ENCODE measurements at places on chromosomes 6 and 20. TPM values are rescaled to one million over a fixed set of nuclear protein-coding genes. Genes with fewer than 3 reads are reported as not detected.

GRCh38 chr20:61169874-61170273, 82.2 kb upstream of the CDH4 start:
- no peak for DNase-seq
- H3K36me3 ChIP-seq, result no peaks in the 10 kb centered on the region
- no peak overlapping the region for H3K4me3 ChIP-seq
- H3K4me1 ChIP-seq, result no peaks in the 10 kb centered on the region
- H3K27ac ChIP-seq, result no peak overlapping the region
- H3K27me3 ChIP-seq, result no peaks in the 10 kb centered on the region

- H3K36me3 ChIP-seq, result no peaks in the 10 kb centered on the region
- peaks cover 20% of the 10 kb centered on the region for H3K27me3 ChIP-seq
- no peaks in the 10 kb centered on the region for H3K4me1 ChIP-seq
- no peak overlapping the region for H3K4me3 ChIP-seq
Observed at GRCh38 chr6:129903082-129903481, 42.0 kb upstream of the TMEM244 start.

DNA sequence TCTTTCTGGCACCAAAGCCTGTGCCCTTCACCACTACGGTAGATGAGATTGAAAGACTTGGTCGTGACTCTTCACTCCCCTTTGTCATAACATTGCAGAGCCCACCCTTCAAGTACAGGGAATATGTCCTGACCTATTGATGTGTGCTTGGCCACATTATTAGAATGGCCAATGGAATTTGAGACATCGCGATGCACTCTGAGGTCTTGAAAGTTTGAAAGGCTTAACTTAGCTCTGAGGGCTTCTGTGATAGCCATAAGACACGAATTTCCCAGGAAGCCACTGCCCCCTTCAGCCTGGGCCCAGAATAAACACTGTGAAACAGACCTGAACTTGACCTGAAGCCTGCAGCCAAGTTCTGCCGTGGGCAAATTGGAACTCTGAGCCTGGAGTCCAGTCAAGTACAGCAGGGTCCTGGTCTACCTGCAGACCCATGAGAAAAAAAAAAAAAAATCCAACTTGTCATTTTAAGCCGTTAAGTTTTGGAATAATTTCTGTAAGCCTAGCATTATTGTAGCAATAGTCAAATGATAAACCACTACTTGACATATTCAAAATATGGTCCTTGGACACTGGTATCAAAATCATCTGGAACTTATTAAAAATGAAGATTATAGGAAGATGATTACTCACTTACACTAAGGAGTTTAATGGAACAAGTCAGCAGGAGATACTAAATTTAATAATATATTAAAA, 36.9 kb upstream of the TRAF3IP2 start:
- H3K36me3 ChIP-seq, result no peaks in the 10 kb centered on the region
- H3K27me3 ChIP-seq, result no peaks in the 10 kb centered on the region
- peaks cover 5% of the 10 kb centered on the region for H3K4me1 ChIP-seq
- H3K27ac ChIP-seq, result no peak overlapping the region
- H3K4me3 ChIP-seq, result no peak overlapping the region

DNA sequence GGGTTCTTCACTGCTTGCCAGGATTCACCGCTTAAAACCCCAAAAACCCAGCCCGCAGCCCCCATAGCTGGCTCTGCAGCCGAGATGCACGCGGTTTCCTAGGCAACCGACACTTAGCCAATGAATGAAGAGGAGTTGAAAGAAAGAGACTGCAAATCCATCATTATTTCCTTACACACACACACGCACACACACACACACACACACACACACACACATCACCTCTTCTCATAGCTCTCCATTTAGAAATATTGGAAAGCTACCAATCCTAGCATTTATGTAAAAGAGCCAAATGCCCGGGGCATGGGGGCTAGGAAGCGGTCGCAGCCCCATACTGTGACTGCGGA, 3.4 kb upstream of the TUBB2B start:
- DNase-seq, result no peak
- H3K4me3 ChIP-seq, result no peak overlapping the region
- H3K27me3 ChIP-seq, result peaks cover 84% of the 10 kb centered on the region
- peaks cover 49% of the 10 kb centered on the region for H3K4me1 ChIP-seq

- peaks cover 58% of the 10 kb centered on the region for H3K27me3 ChIP-seq
- no peaks in the 10 kb centered on the region for H3K36me3 ChIP-seq
- H3K4me3 ChIP-seq, result no peak overlapping the region
- no peak overlapping the region for H3K27ac ChIP-seq
- no peaks in the 10 kb centered on the region for H3K4me1 ChIP-seq
Observed at GRCh38 chr20:3681352-3681930, 369 bp downstream of the ADAM33 start.

KIFC1 gene
- total RNA-seq, result 180 TPM

TUBE1 gene
- total RNA-seq, result 16.5 TPM

SAMD10 gene
- 12.0 TPM for total RNA-seq
